Muscle of leg (tissue), 16 donors: ENCODE measurements at places on chromosomes 3 and 15. TPM values are rescaled to one million over a fixed set of nuclear protein-coding genes. Genes with fewer than 3 reads are reported as not detected.

DNA sequence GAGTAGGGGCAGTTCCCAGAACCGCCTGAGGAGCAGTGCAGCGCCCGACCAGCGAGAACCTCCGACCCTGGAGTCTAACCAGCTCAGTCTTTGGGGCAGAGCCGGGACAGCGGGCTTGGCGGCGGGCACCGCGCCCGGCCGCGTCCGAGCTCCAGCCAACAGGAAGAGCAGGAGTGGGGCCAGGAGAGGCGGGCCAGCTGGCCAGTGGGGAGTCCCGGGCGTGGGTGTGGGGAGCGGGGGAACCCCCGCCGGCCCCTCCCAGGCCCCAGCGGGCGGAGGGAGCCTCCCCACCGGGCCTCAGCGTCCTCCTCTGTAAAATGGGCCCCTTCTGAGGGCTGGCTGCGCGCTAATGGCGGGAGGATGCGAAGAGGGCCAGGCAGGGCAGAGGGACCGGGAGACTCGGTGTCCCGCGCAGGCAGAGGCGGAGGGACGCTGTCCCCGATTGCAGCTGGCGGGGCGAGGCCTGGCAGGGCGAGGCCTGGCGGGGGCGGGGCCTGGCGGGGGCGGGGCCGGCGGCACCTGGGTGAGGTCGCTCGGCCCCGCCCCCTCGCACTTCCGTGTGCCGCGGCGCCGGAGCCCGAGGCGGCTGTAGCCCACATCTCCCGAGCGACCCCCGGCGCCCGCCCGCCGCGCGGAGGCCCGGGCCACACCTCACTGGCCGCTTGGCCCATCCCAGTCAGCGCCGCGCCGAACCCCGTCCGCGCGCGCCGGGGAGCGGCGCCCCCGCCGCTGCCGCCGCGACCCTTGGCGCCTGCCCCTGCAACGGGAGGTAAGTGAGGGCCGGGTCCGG, at the start of gene PRKCD:
Gene PRKCD, plus strand, starts transcription at position 550 of the 790 bp plus-strand sequence. CDS start 17,214 bp downstream, outside the sequence.
- DNase-seq: peak; percentile 84

PLSCR2 gene
- not detected for polyA plus RNA-seq

DNA sequence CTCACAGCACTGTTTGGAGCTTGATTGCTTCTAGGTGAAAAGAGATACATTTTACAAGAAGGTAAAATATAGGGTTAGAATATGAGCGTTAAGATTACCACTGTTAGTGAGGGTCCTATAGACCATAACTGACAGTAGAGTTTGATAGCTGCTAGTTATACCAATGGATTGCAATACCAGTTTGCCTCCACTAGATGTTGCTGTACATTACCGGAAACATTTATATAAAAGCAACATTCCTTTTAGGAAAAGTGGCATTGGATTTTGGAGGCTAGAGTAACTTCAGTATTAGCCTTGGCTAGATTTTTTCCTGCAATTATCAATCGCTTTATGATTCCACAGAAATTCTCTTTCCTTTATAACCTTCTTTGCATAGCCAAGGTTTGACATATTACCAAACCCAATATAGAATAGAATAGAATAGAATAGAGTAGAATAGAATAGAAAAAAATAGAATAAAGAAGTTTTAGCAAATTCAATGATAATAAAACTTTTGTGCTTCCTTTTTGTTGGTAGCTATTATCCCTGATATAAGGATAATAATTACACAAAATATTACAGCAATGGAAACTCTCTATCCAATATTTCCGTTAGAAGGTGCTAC, 1093.6 kb upstream of the ALCAM start:
- peak; percentile 19 for DNase-seq

DNA sequence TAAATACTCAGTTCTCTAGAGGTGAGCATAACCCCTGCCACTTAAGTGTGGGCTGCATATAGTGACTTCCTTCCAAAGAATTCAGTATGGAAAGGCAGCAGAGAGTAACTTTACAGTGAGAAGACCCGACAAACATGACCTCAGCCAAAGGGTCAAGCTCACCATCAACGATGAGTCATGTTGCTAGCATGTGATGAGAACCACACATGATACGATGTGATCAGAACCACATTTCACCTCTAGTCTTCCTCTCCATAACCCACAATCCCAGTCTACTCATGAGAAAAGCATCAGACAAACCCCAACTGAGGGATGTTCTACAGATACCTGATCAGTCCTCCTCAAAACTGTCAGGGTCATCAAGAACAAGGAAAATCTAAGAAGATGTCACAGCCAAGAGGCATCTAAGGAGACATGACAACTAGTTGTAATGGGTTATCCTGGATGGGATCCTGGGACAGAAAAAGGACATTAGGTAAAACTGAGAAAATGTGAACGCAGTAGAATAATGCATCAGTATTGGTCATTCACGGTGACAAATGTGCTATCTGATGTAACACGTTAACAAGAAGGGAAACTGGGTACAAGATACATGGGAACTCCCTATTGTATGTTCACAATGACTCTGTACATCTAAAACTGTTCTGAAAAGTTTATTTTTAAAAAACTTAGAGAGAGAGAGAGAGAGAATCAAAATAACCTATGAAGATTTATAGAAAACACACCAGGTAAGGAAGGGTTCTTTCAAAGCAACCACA, 28.3 kb downstream of the SEC61A1 start:
- DNase-seq: no peak

DNA sequence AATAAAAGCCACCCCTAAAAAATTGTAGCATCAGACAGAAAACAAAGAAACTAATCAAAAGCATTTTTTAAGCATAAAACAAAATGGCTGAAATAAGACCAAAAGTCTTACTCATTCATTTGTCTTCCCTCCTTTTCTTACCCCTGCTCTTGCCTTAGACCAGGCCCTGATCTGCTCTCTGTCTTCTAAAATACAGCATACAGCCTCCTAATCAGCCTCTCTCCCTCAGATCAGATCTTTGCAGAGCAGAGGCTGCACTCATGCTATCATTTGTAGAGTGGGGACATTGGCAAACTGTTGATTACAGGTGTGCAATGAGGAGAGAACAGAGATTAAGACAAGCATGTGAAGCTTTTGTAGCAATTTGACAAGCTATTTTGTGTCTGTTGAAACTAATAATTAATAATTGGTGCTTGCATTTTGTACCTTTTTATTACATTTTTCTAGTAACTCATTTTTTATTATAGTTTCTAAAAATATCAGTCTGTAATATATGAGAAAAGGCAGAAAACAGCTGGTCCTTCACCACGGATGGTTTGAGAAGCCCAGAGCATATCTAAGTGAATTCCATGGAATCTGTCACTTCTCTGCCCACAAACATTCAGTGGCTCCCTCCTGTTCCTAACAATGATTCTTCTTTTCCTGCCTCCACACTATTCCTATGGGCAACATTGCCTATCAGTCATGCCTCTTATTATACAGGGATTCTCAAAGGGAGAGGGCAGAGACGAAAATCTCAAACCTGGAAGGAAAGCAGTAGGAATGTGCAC, 286.2 kb upstream of the STT3B start:
- DNase-seq: no peak

DNA sequence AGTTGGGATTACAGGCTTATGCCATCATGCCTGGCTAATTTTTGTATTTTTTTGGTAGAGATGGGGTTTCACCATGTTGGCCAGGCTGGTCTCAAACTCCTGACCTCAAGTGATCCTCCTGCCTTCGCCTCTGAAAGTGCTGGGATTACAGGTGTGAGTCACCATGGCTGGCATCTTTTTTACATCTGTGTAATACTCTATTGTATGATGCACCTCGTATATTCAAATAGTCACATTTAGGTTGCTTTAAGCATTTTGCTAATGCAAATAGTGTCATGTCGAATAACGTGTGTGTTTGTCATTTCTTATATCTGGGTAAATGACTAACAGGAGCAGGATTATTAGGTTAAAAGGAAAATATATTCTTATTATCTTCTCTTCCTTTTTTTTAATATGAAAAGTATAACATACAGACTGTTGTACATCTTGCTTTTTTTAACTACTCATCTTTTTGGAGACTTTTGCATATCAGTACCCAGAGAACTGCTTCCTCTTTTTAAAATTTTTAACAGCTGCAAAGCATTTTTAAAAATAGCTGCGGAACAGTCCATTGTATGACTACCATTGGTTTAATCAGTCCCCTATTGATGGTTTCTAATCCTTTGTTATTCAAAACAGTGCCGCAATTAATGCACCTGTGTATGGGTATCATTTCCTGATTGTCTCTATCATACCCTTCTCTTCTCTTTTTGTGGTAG, 13.4 kb downstream of the SCAMP5 start:
- no peak for DNase-seq

FAM43A gene
- polyA plus RNA-seq: 21.7 TPM

CCDC39 gene
- 1.4 TPM for polyA plus RNA-seq

DNA sequence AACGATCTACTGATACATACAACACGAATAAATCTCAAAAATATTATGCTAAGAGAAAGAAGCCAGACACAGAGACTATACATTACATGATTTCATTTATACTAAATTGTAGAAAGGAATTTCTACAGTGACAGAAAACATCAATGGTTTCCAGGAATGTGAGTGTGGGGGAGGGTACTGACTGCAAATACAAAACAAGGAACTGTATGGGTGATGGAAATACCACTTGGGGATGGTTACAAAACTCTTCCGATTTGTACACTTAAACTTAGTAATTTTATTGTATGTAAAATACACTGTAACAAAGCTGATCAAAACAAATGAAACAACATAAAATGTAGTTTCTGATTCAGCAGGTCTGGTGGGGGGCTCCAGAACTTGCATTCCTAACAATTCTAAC, 45.8 kb upstream of the IP6K2 start:
- DNase-seq: no peak

DNA sequence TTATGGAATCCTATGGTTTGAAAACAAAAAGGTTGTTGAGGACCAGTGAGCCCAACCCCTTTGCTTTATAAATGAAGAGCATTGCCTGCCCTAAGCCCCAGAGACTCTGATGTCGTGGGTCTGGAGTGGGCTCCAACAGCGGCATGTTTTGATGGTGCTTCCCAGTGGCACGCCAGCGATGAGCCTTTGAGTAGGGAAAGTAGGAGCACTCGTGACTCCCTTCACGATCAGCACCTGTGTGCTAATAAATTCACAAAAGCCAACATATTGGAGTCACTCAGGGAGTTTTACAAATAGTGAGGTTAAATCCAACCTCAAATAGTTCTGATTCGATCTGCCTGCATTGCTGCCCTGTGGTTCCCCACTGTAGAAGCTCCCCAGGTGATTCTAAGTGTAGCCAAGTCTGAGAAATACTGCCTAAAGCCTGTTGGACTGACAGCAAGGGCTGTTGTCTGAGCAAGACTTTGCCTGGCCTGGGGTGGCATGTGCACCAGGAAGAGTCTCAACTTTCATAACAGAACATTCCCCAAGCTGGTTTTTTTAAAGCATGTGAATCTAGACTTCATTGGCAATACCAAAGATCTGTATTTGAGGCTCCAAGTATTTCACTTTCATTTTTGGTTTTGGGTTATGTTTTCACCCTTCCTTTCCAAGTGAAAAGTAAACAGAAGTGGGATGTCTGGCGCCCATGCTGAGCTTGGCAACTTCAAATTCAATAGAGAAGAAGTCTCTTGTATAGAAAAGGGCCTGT, 9.9 kb downstream of the CCR5 start:
- DNase-seq: peak; percentile 44

DNA sequence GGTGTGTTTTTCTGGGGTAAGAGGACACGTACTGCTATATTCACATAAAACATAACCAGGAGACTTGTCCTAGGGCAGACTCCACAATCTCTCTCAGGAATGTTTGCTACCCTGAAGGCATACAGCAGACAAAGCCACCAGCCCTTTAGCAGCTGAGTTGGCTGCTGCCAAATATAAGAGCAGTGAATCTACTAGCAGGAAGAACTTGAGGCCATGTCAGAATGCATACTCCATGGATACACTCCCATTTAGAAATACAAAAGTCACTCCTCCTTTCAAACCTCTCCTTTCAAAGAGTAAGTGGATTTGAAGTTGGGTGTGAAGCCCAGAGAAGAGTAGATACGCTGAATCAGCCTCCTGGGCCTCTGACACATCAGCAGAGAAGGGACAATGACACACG, 94.1 kb downstream of the CADPS start:
- DNase-seq: no peak

- DNase-seq: no peak
Observed at GRCh38 chr15:36858423-36858822, 241.9 kb downstream of the MEIS2 start.

GRCh38 chr15:67999320-68000100, 54.6 kb upstream of the PIAS1 start:
- DNase-seq: no peak

GRCh38 chr3:21152555-21152954, 598.5 kb downstream of the ZNF385D start:
- DNase-seq: no peak

POLQ gene
- polyA plus RNA-seq: 2.9 TPM

- DNase-seq: no peak
Observed at GRCh38 chr3:52014613-52015012, 18.9 kb upstream of the RPL29 start.

DNA sequence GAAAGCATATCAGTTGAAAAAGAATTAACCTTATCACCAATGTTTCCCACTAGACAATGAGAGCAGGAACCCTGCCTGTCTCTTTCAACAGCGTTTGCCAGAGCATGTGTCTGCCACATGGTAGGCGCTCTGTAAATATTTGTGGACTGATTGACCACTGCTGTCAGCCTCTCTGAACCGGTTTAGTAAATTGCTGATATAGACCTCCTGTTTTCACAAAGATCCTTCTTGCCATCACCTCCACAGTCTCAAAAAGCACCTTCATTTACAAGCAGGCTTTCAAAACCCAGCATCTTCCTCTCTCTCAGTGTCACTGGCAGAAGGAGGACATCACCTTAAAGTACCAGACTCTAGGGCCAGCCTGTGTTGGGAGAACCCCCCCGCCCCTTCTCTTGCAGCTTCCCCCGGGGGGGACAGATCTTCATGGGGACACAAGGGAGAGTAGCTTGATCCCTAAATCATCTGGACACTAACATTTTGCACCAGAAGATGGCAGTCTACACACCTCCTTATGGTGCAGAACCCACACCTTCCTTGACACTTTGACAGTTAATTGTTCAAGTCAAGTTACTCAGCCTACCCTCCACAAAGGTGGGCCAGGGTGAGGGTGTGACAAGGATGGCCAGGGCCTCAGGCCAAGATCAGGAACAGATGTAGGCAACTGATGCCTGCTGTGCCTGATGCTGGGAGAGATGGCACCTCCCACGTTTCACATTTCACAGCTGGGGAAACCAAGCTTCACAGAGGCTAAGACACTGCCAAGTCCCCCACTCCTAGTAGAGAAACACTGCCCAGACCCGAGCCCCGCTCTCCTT, 37.8 kb upstream of the USP3 start:
- peak; percentile 78 for DNase-seq

- no peak for DNase-seq
Observed at GRCh38 chr15:69947394-69947793, 150.3 kb downstream of the TLE3 start.

KBTBD13 gene
- 0.48 TPM for polyA plus RNA-seq

GRCh38 chr15:46442901-46443590, 808.2 kb downstream of the SQOR start:
- DNase-seq: no peak
